ENCODE measurements at places on chromosomes 2 and 18. TPM values are rescaled to one million over a fixed set of nuclear protein-coding genes. Genes with fewer than 3 reads are reported as not detected.

CNDP1 gene
- 0.37 TPM for polyA plus RNA-seq

- DNase-seq, result no peak
These were observed 122.0 kb downstream of the VIT start for GRCh38 chr2:36818542-36818941.

- no peak for DNase-seq
These were observed 1166.3 kb upstream of the ACVR2A start for GRCh38 chr2:146678516-146678915.

DNA sequence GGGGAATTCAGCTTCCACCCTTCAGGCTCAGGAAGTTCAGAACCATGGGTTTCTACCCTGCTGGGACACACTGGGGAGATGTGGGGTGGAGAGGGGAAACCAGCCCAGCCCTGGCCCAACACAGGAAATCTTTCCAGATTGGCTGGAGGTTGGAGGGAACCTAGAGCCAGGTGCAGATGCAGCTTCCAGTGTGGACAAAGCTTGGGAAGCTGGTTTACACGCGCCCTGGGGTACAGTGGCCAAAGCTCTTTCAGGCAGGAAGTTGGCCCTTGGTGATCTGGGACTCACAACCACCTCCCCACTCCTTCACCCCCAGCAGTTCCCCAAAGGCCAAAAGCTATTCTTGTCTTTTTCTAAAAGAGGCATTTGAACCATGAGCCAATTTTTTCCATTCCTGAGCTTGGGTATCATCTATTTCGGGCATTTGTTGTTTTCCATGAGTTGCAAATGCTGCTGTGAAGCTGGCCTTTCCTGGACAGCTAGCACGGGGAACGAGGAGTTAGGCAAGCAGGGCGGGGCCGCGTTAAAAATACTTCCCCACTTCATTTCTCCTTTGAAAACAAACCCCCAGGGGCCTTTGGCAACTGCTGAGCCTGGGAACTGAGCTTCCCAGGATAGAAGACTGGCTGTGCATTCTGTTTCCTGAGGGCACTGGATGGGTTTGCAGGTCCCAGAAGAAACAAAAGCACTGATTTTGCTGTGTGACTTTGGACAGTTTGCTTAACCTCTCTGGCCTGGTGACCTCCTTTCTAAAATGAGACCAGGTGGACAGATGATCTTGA lies 3.1 kb upstream of the ARID5A start:
- DNase-seq, result peak; percentile 53

DNA sequence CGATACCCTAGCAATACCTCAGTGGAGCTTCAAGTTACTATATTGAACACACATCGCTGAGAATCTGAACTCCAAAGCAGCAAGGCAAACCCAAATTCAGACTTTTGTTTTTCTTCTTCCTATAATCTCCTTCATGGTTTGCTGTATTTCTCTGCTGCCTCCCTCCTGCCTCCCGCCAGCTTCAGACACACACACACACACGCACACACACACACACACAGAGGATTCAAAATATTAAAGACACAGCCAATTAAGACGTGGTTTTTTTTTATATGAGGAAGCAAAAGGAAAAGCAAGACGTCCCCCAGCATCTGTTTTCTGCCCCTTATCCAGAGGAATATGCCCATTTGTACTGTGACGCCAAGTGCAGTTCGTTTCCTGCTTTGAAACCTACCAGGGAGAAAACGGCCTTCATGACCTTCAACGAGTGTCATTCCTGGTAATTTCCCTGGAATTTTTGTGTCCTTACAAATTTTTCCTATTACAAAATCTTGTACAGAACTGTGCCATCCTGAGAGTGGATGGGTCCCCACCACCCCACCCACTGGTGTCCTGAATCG lies 547.9 kb upstream of the ID2 start:
- no peak for DNase-seq

All from right lung (tissue), 10 donors.